ENCODE measurements at places on chromosomes 1 and 21.
A peak's percentile ranks its signal among the peaks of the same experiment; 100 is the strongest.

- DNase-seq, result no peak
Observed at GRCh38 chr21:25858325-25858724, 123.6 kb downstream of the GABPA start.

GRCh38 chr1:20291645-20292084 lies 990 bp downstream of the VWA5B1 start:
- no peak for DNase-seq

GRCh38 chr21:42609811-42610210 lies 43.6 kb upstream of the PDE9A start:
- DNase-seq, result no peak

DNA sequence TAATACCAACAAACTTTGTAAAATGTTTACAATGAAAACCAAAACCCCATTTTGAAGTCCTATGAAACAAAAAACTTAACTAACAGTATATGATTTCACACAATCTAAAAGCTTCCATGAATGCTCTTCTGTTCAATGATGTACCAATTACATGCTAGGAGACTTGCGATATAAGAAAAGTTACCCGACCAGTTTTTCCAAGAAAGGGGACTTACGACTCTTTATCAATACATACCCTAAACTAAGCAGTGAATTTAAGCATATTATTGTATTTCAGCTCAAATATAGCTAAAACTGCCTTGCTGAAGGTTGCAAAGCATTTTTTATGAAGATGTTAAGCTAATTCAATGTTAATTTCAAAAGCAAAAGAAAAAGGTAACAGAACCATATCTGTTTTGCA lies 15.6 kb downstream of the SSX2IP start:
- DNase-seq, result no peak

GRCh38 chr1:85615586-85616363 lies 35.2 kb downstream of the CCN1 start:
- DNase-seq, result no peak

DNA sequence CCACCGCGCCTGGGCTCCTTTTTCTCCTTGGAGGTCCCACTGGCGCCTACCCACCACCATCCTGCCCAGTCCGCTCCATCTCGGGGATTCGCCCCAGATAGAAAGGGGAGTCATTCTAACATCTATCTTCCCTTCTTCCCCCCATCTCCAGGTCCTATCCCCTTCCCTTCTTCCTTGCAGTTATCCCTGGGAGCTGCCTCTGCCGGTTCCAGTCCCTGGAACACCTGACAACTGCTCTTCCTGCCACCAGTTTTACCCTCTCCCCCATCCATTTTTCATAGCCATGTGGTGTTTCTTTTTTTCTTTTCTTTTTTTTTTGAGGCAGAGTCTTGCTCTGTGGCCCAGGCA lies 12.0 kb upstream of the COL16A1 start:
- DNase-seq, result no peak

- peak; percentile 42 for DNase-seq
Observed at GRCh38 chr1:19582318-19582717, 61.8 kb upstream of the NBL1 start.

GRCh38 chr21:36589352-36589971 lies 109.5 kb upstream of the SIM2 start:
- DNase-seq, result no peak

DNA sequence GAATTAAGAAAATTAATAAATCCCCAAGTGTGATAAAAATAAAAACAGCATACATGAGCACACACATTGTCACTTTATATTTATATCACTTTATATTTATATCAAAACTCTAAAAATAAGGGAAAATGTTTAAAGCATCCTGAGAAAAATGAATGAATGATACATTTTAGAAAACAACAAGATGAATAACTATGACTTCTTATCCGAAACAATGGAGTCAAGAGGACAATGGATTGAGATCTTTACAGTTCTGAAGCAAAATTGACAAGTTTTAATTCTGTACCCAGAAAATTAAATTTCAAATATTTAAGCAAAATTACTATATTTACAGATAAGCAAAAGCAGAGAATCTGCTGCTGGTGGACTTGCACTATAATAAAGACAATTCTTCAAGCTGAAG lies 512.6 kb downstream of the MRPL39 start:
- DNase-seq, result no peak

GRCh38 chr1:52032785-52033131 lies 852 bp downstream of the KTI12 start:
- DNase-seq, result no peak

DNA sequence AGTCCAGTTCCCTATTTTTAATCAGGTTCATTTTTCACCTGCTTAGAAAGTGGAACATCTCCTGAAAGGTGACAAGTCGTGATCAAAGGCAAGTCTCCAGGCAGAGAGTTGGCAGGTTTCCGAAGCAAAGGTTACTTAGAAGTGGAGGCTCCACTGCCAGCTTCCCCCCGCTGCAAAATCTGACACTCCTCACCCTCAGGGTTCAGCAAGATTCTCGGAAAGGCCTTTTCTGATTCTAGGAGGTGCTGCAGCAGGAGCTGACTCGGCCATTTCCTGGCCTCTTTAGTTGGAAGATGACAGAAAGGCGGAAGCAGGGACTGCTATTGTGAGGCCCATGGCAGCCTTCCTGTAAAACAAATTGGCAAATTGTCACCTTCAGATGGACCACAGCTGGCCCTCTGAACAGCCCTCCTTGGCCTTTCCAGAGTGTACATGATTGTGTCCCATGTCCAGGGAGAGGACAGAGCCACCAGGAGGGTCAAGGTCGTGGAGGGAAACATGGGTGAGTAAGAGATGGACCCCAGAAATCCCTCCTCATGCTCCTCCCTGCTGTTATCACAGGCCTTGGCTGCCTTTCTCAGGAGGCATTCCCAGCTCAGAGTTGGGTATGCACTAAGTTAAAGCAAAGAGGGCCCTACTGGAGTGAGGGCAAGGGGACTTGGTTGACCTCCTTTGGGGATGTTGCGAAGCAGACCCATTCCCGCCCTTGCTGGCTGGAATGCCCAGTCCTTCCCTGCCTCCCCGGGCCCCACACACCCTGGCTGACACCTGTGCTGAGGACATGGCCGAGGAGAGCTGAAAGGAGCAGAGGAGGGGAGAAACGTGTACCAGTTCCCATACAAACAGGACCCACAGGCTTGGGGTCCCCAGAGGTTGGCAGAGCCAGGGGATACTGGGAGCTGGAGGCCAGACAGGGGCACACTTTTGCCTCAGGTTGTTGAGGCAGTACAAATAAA lies 115.5 kb upstream of the IRF2BP2 start:
- DNase-seq, result no peak

DNA sequence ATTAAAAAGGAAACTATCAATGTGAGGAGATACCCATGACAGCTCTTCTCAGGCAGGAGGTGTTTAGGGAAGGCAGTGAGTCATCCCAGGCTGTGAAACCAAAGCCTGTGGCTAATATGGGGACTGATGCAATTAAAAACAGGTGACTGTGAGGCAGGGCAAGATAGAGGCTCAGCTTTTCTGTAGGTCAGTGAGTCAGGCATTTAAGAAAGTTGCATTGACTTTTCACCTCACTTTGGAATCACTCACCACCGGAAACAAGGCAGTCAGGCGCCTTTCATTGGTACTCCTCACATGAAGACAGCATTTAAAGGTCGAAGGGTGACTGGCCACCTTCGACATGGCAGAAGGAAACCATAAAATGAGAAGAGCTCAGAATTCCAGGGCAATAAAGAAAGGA lies 54.5 kb downstream of the PAPPA2 start:
- DNase-seq, result no peak

GRCh38 chr1:13867603-13868002 lies 167.6 kb downstream of the PRDM2 start:
- DNase-seq, result no peak

- DNase-seq, result no peak
Observed at GRCh38 chr1:172499636-172500141, 33.3 kb upstream of the SUCO start.

DNA sequence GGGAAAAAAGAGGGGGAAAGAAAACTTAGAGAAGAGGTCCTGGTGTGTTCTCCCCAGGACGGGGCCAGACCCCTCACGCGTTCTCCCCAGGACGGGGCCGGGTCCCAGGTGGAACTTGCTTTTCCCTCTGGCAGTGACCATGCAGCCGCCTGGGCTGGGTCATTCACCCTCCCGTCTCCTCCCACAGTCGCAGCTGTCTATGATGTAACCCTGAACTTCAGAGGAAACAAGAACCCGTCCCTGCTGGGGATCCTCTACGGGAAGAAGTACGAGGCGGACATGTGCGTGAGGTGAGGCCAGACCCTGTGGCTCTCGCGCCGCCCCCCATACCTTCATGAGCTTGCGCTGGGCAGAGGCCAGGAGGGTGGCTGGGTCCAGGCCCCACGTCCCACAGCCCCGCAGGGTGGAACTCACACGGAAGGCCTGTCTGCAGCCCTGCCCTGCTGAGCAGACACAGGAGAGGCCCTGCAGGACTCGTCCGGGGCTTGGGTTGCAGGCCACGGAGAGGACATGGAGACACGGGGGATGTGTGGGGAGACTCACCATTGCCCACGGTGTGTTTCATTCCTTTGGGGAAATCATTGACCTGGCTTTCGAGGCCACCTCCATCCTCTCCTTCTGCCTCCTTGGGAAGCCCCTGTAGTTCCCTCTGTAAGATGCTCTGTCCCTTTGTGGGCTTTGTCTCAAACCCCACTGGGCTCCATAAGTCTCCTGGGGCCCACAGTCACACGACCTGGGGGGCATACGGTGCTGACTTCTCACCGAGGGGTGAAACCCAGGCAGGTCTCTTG lies 40.7 kb upstream of the TRAPPC10 start:
- DNase-seq, result no peak

DNA sequence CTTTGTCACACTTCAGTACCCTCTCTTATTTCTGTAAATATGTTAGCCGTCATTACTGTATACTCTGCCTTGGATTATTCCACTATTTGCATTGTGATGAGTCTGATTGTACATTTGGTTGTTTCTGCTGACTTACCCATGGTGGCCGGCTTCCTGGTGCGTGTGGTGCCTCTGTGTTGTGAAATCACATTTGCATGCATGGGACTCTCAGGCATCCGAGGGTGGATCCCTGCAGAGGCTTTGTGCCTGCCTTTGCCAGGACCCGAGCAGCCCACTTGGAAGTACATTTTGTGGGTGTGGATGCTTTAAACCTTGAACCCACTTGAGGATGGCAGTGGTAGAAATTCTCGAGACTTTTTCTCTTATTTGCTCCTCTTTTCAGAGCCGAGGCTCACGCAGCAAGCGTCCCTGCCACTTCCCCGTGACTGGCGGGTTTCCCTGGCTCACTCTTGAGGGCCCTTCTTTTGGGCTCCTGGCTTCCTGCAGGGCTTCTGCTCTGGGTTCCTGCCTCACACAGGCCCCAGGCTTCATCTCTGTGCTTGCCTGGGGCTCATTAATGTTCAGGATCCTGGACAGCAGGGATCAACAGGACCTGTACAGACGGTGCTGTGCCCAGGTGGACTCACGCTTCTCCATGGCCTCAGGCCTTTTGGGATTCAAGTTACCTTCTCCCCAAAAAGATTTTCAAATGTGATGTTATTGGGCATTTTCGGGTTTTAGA lies 36.6 kb downstream of the POFUT2 start:
- no peak for DNase-seq

- DNase-seq, result no peak
Observed at GRCh38 chr1:68201546-68202238, 30.6 kb downstream of the WLS start.

DNA sequence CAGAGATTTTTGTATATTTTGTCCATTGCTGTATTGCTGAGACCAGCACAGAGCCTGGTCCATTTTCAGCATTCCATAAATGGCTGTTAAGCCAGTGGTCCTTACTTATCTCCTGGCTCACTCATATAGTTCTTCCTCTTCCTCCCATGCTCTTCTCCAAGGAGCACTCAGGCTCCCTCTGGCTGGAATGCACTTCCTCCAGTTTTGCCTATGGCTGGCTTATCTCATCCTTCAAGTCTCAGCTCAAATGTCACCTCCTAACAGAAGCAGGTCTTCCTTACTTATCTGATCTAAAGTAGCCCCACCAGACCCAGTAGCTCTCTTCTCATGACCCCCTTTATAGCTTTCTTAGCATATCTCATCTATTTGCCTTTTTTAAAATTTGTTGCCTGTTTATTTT lies 146.9 kb downstream of the SLC30A10 start:
- no peak for DNase-seq

DNA sequence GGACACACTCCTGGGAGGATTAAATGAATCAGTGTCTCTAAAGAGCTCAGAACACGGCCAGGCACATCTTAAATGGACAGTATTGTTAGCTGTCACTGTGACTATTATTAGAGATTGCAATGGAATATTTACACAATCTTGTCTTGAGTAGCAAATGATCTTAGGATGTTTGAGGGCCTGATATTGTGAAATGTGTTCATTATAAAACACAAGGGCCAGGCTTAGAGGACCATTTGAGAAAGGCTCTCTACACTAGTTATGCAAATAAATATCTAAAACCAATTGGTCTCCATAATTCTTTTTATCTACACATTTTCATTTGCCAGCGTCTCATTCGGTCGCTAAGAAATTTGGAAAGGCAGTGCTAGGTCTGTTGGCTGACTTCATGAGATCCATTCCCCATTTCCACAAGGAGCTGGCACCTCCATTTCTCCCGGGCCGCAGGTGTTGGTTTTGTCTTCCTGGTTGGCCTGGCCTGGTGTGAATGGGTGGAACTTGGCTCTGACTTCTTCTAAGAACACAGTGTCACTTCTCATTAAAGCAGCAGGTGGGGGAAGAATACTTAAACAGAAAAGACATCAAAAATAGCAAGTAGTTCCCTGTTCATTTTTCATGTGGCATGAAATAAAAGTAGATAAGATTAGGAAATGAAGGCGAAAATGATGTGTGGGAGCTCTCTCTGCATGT lies 56.0 kb upstream of the PLXNA2 start:
- no peak for DNase-seq

DNA sequence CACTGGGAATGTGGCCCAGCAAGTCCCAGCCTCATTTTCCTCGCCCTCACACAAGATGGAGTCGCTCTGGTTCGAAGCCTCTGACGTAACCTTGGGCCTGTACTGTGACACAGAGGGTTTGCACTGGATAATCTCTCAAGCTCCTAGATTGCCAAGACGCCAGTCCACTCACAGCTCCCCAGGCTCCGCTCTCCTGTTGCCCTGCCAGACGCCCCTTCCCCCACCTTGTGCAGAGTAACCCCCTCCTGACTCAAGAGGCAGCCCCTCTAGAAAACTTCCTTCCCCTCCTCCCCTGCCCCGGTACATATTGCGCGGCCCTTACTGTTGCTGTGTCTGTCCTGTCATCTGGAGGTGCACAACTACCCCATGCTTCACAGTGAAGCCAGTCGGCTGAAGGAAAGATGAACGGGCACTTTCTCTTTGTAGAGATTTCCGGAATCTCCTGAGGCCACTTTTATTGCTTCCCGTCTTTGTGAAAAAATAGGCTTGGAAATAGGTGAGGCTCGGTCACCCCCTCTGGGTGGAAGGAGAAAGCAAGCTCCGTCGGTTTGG lies 981 bp upstream of the KIAA1614 start:
- DNase-seq, result no peak

- DNase-seq, result no peak
Observed at GRCh38 chr1:155128755-155129473, 1.2 kb downstream of the EFNA1 start.
